Muscle of leg (tissue), 16 donors: ENCODE measurements at places on chromosomes 16 and 17. TPM values are rescaled to one million over a fixed set of nuclear protein-coding genes. Genes with fewer than 3 reads are reported as not detected.

GRCh38 chr17:68422821-68423220 is 34.5 kb downstream of the WIPI1 start:
- DNase-seq, result no peak
- no peak overlapping the region for H3K4me3 ChIP-seq
- peaks cover 43% of the 10 kb centered on the region for H3K36me3 ChIP-seq
- no peaks in the 10 kb centered on the region for H3K27me3 ChIP-seq
- H3K4me1 ChIP-seq, result no peaks in the 10 kb centered on the region

DNA sequence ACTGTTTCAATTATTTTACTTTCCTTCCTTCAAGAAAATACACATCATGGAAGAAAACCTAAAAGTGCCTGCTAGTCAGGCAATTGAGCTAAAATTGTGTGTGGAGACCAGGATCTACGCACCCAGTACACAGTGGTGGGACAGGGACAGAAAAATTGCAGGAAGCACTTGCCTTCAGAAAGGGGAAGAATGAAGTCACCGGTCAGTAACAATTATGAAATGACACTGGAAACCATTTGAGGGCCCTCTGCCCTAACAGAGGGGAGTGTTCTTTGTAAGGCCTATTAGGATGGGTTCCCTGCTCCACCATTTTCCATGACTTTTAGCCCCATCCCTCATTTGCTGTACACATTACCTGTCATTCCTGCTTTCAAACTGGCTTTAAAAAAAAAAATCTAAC is 4.5 kb upstream of the PHAF1 start:
- no peak overlapping the region for H3K4me3 ChIP-seq
- peak overlapping the region; percentile 35 for H3K27ac ChIP-seq
- H3K27me3 ChIP-seq, result no peaks in the 10 kb centered on the region

- H3K27me3 ChIP-seq, result no peaks in the 10 kb centered on the region
- H3K4me1 ChIP-seq, result peaks cover 26% of the 10 kb centered on the region
- DNase-seq, result peak; percentile 80
- no peak overlapping the region for H3K4me3 ChIP-seq
- H3K27ac ChIP-seq, result no peak overlapping the region
- H3K36me3 ChIP-seq, result no peaks in the 10 kb centered on the region
These were observed 107.0 kb upstream of the CACNG5 start for GRCh38 chr17:66727634-66728570.

GRCh38 chr17:79839356-79840268 is at the start of gene CBX4:
Gene CBX4 (minus strand): TSS chr17:79839440. CDS start chr17:79839251, 189 bp downstream.
- peak; percentile 98 for DNase-seq
- peaks cover 51% of the 10 kb centered on the region for H3K27me3 ChIP-seq
- H3K27ac ChIP-seq, result peak within 1 kb of the TSS; percentile 92
- peaks cover 75% of the 10 kb centered on the region for H3K4me1 ChIP-seq
- peaks cover 14% of the 10 kb centered on the region for H3K36me3 ChIP-seq

GRCh38 chr16:88511906-88512305 is 58.3 kb upstream of the ZC3H18 start:
- peaks cover 11% of the 10 kb centered on the region for H3K4me1 ChIP-seq
- DNase-seq, result no peak
- no peak overlapping the region for H3K4me3 ChIP-seq
- no peak overlapping the region for H3K27ac ChIP-seq

GRCh38 chr16:49494891-49495566 is 121.4 kb downstream of the C16orf78 start:
- H3K4me1 ChIP-seq, result peaks cover 41% of the 10 kb centered on the region
- H3K4me3 ChIP-seq, result no peak overlapping the region
- no peaks in the 10 kb centered on the region for H3K27me3 ChIP-seq
- DNase-seq, result no peak

KCNAB3 gene
- 6.3 TPM for polyA plus RNA-seq

DPEP1 gene
- 1.1 TPM for polyA plus RNA-seq
